ENCODE measurements at places on chromosomes 7 and 10.

DNA sequence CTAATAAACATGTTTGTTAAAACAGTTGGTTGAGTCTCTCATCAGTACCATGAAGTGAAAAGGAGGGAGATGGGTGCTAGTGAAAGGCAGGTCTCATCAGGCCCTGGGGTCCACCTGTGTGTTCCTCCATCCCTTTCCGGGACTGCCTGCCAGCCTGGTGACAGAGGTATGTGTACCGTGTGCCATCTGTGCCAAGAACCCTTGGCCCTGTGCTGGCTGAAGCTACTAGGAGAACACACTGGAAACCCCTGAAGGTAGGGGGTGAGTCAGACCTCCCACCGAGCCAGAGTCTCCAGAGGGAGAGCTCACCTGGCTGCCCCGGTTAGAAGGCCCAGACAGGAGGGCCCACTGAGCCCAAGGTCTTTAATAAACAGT is 2.3 kb downstream of the DDIT4 start:
- peak; percentile 33 for DNase-seq

DNA sequence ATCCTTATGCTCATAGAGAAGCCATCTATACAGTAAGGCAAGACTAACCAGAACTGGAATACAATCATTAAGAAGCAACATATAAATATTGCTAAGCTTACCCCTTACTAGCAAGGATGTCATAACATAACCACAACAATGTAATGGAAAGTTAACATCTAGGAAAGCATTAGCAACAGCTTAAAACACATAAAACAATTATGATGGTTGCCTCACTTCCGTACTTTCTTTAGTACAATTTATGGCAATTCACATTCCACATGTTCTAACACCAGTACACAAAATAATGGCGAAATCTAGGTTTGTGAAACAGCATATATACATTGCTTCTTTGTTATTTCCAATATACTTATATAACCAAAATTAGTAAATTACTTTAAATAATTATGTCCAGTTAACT is 195.0 kb downstream of the AHR start:
- DNase-seq = no peak

GRCh38 chr7:100369105-100369504 is 4.2 kb upstream of the PILRA start:
- no peak for DNase-seq

- no peak for DNase-seq
Observed at GRCh38 chr10:6300106-6300783, 97.5 kb downstream of the PFKFB3 start.

DNA sequence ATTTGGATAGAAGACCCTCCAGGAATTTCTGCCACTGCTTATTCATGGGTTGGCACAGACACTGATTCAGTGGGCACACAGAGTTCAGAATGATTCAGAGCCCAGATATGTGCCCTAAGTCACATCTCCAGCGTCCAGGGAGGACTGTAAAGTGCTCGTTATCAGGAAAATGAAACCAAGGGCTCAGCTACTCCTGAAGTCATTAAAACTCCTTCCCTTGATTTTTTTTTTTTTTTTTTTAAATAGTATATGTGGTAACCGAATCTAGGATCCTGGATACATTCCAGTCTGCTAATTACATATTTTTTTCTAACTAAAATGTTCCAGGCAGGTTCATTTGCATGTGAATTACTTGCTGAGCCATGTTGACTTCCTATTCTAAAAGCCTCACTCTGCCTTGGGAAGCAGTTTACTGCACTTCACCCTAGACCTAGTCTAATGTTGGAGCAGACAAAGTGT is 34.7 kb downstream of the MET start:
- peak; percentile 16 for DNase-seq

GRCh38 chr10:27537787-27538186 is 33.7 kb downstream of the RAB18 start:
- DNase-seq = no peak

GRCh38 chr10:114301177-114301576 is 62.1 kb downstream of the VWA2 start:
- DNase-seq = no peak

DNA sequence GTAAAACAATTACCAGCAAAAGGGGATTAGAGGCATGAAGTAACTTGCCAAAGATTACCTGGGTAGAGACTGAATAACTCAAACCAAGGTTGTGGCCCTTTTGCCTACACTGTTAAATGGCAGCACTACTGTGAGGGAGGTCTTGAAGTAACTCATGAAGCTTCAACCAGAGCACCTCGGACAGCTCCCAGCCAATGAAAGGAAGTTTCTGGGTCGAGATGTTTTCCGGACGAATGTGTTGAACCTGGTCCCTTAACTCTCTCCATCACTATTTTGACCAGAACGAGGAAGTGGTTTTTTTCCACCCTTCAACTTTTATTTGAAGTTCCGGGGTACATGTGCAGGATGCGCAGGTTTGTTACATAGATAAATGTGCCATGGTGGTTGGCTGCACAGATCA is 133.6 kb upstream of the PRKCQ start:
- no peak for DNase-seq

- DNase-seq = no peak
Observed at GRCh38 chr7:111067251-111067650, 23.7 kb upstream of the LRRN3 start.

- no peak for DNase-seq
Observed at GRCh38 chr10:90133606-90134005, 432.2 kb downstream of the KIF20B start.

DNA sequence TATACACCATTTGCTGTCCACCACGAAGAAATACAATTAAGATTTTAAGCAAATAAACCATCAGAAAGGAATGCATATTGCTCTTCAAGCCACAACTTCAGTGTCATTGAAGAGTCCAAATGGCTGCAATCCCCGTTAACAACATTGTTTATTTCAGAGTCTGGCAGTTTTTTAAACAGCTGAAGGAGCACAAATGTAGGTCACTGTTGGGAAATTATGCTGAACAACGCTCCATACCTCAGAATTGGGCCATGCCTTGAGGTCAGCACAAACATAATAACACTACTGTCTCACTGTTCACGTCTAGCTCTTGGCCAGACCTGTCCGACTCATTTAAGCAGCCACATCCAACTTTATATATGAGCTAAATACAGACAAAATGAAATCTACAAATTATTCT is 453.9 kb upstream of the GHITM start:
- DNase-seq = no peak

- no peak for DNase-seq
Observed at GRCh38 chr10:99611326-99611725, 8.9 kb downstream of the SLC25A28 start.

DNA sequence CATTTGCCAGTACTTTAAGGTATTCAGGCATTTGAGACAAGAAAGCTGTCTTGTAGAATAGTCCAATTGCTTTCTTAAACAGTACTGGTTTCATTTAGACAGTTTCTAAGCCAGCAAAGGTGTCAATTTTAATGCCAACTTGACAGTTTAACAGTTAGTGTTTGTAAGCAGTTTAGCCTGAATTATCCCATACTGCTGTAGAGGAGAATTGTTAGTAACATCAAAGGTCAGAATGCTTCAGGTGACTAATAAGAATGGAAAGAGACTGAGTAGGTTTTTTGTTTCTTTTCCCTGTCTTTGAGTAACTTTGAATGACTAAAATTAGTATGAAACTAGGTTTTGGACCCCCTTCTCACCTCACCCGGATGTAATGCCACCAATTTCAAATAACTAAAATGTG is 29.5 kb upstream of the VDAC2 start:
- DNase-seq = no peak

GRCh38 chr10:110268442-110268841 is 36.3 kb downstream of the SMNDC1 start:
- DNase-seq = no peak

- no peak for DNase-seq
Observed at GRCh38 chr7:24888653-24889052, 91.3 kb downstream of the OSBPL3 start.

- DNase-seq = no peak
Observed at GRCh38 chr7:66699998-66700397, 40.5 kb upstream of the RABGEF1 start.

- DNase-seq = no peak
Observed at GRCh38 chr7:36161996-36162395, 8.9 kb downstream of the EEPD1 start.

DNA sequence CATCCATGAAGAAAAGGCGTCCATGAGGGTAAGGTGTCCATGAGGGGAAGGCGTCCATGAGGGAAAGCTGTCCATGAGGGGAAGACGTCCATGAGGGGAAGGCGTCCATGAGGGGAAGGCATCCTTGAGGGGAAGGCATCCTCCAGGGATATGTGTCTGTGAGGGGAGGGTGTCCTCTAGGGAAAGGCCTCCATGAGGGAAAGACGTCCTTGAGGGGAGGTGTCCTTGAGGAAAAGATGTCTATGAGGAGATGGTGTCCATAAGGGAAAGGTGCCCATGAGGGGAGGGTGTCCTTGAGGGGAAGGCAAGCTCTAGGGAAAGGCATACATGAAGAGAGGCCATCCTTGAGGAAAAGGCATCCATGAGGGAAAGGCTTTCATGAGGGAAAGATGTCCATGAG is 92.6 kb downstream of the INPP5A start:
- DNase-seq = no peak

- DNase-seq = no peak
Observed at GRCh38 chr7:30922596-30922995, 10.9 kb downstream of the AQP1 start.

DNA sequence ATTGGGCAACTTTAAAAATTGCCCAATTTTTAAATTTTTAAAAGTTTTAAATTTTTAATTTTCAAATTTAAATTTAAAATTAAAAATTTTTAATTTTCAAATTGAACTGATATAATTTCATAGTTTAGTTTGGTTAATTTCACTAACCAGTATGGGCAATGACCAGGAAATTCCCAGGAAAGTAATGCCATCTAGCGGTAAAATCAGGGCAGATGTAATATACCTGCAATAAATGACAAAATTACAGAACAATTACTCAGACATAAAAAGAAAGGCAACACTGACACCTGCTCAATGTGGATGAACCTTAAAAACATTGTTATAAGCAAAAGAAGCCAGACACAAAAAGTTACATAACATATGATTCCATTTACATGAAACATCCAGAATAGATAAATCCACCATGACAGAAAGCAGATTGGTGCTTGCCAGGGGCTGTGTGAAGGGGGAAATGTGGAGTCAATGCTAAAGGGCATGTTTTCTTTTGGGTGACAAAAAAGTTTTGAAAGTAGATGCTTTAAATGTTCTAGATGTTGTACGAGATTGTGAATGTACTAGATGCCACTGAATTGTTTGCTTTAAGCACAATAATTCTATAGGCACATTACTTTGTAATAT is 28.6 kb upstream of the SLC16A12 start:
- no peak for DNase-seq

DNA sequence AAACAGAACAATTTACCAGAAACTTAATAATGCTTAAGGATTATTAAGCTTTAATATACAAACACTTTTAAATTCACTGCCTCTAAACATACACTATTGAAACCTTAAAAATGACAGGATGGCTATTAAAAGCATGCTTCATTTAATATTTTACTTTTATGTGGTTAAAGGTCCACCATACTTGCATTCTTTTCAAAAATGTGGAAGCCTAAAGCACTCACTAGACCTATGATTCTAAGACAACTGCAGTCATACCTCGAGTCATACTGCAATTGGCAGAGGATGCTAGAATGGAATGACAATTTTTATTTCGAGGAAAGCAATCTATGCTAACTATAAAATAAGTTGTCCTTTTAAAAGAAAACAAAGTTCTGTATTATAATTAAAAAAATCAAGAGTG is 85.3 kb downstream of the PIP4K2A start:
- no peak for DNase-seq

DNA sequence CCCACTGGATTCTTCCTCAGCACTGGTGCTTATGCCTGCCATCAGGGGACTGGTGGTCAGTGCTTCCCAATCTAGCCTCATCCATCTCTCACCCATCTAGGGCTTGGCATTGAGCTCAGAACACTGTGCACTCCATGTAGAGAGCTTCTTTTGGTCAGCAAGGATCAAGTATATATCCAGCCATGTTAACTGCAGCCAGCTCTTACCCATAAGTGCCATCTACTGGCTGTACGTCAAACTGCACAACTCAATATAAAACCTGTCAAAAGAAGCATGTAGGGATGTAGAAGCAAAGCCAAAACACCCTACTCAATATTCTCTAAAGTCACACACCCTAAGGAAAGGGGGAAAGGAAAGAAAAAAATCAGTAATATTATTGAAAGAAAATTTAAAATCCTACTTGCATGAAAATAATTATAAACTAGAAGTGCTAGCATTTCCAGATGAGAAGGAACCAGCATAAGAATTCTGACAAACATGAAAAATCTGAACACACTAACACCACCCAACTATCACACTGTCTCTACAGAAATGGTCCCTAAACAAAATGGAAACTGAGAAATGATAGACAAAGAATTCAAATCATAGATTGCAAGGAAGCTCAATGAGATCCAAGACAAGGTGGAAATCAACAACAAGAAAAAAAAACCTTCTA is 531.1 kb upstream of the STEAP1 start:
- peak; percentile 29 for DNase-seq

- no peak for DNase-seq
Observed at GRCh38 chr7:107080099-107080505, 35.6 kb downstream of the PRKAR2B start.

GRCh38 chr7:137331378-137331777 is 12.2 kb downstream of the PTN start:
- DNase-seq = peak; percentile 33

- DNase-seq = peak; percentile 45
Observed at GRCh38 chr10:127906548-127907377, at the start of gene PTPRE. PTPRE (plus strand) TSS chr10:127907103; CDS start chr10:128040882, 133,779 bp downstream.

- DNase-seq = no peak
Observed at GRCh38 chr7:68457481-68457880, 1140.8 kb upstream of the AUTS2 start.

DNA sequence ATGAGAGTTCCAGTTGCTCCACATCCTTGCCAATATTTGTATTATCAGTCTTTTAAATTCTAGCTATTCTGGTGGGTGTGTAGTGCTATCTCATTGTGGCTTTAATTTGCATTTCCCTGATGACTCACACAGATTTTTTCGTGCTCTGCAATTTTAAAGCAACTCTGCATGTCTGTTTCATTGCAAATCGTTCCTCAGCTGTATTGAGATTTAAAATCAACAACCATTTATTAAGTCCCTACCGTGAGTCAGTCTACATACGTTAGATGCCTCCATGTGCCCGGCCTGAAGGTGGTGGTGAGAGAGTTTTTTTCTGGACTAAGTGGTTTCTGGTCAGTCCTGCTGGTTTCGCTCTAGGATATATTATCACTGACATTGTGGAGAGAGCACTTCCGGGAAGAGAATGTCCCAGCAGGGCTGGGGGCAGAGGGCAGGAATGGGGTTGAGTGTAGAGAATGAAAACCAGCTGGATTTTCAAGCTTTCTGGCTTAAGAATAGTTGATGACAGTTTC is 8.4 kb upstream of the HYCC1 start:
- DNase-seq = no peak

DNA sequence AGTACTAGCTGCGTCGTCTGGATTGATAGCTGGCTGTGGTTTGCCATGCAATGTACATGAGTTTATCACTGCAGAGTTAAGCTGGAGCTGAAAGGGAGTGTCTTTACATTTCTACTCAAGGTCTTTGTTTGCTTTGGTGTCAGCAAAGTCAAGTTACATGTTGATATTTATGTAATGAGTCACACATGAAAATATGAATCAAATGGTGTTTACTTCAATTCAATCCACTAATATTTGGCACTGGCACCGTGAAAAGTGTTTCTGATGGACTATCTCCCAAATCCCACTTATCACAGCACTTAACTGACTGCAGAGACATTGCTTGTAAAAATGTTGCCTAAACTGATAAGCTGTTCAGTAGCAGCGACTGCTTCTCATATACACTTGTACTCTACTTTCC is 395.9 kb downstream of the TFEC start:
- peak; percentile 15 for DNase-seq

All from NCI-H1105 (cell line).